Activated effector memory CD4-positive, alpha-beta T cell treated with Interleukin-2 at 50 U/mL for 16 hours (primary cell): ENCODE measurements at places on chromosomes 5 and 9.
A peak's percentile ranks its signal among the peaks of the same experiment; 100 is the strongest.

- no peak for DNase-seq
Measured at GRCh38 chr9:80485420-80486250, 913.9 kb downstream of the TLE4 start.

DNA sequence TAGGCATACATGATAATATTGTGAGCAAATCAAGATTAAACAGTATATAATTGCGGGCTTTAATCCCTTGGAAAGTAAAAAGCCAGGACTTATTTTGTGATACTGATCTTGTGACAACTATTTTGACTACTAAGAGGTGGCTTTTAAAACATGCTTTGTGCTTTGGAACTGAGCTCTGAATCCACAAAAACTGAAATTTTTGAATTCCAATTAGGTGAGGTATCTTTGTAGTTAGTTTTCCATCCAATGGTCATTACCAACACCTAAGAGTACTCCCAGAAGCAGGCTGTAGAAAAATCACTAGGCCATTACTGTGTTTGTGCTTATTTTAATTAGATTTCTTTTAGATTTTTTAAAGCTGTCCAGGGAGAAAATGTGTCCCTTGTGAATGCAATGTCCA is 559.5 kb upstream of the WWC1 start:
- no peak for DNase-seq

DNA sequence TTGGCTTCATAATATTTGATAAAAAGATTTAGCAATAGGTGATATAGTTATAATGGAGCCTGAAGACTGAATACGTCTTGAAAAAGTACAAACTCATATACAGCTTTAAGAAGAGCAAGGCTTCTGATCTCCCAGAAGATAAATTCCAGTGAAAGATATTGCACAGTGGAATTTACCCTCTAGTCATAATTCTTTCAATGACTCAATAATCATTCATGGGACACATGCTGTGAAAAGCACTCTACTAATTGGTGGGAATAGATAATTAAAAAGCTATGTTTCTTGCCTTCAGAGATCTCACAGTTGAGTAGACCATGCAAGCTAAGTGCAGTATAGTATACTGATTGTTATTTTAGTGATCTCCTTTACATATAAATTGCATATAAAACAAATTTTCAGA is 538.6 kb upstream of the CYLC2 start:
- no peak for DNase-seq

DNA sequence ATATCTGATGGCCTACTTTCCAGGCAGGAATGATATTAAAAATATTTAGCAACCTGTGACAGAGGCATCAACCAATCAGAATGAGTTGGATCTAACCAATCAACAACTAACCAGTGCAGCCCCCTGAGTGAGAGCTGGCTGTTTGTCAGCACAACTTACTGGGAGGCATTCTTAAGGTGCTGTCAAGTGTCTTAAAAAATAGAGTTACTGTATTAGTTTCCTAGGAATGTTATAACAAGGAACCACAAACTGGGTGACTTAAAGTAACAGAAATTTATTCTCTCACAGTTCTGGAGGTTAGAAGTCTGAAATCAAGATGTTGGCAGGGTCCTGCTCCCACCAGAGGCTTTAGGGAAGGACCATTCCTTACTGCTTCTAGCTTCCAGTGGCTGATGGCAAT is 85.2 kb downstream of the ATG10 start:
- DNase-seq = no peak

DNA sequence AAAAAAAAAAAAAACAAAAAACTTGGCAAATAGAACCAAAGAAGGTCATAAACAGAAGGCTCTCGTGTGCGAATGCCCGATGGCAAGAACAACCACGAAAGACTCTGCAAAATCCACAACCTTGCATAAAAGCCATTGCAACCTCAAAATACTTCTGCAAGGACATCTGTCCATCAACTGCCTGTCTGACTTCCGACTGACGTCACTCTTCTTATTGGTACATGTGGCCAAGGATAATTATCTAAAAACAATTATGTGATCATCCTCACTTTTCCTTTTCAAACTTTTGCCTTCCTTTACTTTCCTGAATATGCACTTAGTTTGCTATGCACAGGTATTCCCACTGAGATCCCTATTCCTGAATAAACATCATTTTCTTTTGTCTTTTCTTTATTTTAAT is 29.2 kb upstream of the DNAH5 start:
- no peak for DNase-seq

DNA sequence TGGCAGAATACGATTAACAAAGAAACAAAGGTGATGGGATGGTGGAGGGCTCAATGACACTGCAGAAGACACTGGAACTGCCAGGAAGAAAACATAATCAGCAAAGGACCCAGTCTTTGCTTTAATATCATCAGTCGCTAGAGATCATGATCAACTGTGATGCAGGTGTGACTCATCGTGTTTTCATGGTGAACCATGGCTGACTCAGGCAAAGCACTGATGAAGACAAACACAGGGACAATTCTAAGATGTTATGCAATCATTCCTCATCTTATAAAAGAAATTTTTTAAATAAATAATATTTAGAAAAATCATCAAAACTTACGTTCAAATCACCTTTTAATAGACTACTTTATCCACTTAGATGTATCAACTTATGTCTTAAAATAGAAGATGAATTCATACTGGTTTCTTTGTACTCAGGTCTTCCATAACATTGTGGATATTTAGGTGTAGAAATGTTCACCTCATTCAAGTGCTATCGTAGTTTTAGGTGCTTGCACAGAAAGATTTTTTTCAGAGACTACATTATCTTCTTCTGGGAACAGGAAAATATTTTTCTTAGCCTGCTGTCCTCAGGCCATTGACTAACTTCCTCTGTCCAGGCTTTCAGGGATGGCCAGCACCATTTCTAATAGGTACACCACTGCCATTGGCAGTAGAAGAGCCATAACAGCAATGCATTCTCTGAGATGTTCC is 673.4 kb upstream of the MEF2C start:
- DNase-seq = no peak

- DNase-seq = no peak
Measured at GRCh38 chr5:52776116-52776515, 11.6 kb upstream of the ITGA1 start.

DNA sequence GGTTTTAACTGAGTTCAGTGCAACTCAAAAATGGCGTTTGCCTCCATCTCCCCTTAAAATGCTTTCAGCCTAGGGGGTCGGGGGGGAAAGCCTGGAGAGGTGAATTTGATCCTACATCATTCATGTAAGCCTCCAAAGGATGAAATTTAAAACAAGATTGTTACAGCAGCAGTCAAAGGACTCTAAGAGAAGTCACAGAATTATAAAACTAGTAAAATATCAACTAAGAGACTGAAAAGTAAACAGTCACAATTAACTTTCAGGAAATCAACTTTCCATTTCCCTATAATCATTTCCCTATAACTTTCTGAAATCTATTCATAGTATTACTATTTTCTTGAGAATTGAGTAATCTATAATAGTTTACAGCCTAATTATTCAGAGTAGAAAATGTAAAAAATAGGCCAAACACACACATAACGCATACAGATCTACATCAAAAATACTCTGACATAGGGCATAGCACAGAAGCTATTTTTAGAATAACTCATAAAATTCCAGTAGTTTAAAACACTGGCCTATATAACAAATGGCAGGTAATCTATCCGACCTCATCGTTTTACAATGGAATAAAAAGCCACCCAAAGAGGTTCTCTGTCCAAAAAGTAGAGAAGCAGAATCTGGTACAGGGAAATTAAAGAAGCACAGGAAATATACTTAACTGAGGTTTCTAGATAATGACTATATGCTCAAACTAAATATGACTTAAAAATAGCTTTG is 37.6 kb downstream of the FBXL17 start:
- DNase-seq = no peak

- DNase-seq = no peak
Measured at GRCh38 chr5:56515011-56515410, 281.9 kb upstream of the ANKRD55 start.

- DNase-seq = no peak
Measured at GRCh38 chr5:178221282-178221681, 11.3 kb downstream of the PHYKPL start.

DNA sequence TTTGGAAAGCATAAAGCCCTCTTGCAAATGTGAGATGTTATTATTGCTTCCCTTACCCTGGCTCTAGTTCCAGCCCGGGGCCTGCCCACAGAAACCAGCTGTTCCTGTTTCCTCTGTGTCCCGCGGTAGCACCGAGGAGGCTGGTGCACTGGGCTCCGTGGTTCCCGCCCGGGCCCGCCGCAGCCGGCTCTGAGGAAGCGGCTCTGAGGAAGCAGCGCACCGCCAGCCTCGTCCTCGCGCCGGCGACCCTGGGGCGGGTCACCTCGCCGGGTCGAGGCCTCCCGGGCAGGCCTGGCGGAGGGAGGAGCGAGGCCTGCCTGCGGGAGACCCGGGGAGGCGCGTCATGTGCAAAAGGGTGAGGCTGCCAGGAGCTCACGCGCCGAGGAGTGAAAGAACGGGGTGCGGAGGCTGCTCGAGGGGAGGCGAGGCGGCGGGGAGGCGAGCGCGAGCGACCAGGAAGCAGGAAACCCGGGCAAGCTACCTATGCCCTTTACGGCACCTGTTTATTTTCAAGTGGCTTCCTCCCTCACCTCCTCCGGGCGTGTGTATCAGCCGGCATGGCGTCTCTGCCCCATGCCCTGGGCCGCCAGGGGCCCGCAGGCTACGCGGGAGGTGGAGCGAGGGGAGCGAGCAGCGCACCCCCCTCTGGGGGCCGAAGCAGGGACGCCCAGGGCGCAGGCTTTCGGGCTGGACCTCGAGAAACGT is 61.3 kb upstream of the MEGF10 start:
- DNase-seq = peak; percentile 44

DNA sequence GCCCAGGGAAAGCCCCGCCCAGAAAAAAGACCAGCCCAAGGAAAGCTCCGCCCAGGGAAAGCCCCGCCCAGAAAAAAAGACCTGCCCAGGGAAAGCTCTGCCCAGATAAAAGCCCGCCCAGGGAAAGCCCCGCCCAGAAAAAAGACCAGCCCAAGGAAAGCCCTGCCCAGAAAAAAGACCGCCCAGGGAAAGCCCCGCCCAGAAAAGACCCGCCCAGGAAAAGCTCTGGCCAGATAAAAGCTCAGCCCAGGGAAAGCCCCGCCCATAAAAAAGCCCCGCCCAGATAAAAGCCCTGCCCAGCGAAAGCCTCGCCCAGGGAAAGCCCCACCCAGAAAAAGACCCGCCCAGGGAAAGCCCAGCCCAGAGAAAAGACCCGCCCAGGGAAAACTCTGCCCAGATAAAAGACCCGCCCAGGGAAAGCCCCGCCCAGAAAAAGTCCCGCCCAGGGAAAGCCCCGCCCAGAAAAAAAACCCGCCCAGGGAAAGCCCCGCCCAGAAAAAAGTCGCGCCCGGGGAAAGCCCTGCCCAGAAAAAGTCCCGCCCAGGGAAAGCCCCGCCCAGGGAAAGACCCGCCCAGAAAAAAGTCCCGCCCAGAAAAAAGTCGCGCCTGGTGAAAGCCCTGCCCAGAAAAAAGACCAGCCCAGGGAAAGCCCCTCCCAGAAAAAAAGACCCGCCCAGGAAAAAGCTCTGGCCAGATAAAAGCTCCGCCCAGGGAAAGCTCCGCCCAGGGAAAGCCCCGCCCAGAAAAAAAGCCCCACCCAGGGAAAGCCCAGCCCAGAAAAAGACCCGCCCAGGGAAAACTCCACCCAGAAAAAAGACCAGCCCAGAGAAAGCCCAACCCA is 11.9 kb downstream of the GRIN1 start:
- no peak for DNase-seq

DNA sequence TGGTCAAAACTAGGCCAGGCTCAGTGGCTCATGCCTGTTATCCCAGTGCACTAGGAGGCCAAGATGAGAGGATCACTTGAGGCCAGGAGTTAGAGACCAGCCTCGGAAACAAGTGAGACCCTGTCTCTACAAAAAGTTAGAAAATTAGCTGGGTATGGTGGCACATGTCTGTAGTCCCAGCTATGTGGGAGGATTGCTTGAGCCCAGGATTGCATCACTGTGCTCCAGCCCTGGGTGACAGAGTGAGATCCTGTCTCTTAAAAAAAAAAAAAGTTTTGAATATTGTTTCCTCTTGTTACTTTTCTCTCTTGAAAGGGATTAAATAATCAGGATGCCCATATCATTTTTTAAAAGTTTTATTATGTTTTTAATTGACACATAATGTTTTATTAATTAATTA is 7.6 kb downstream of the ARHGEF37 start:
- DNase-seq = no peak

GRCh38 chr9:591292-591691 is 250.2 kb upstream of the DMRT1 start:
- no peak for DNase-seq

DNA sequence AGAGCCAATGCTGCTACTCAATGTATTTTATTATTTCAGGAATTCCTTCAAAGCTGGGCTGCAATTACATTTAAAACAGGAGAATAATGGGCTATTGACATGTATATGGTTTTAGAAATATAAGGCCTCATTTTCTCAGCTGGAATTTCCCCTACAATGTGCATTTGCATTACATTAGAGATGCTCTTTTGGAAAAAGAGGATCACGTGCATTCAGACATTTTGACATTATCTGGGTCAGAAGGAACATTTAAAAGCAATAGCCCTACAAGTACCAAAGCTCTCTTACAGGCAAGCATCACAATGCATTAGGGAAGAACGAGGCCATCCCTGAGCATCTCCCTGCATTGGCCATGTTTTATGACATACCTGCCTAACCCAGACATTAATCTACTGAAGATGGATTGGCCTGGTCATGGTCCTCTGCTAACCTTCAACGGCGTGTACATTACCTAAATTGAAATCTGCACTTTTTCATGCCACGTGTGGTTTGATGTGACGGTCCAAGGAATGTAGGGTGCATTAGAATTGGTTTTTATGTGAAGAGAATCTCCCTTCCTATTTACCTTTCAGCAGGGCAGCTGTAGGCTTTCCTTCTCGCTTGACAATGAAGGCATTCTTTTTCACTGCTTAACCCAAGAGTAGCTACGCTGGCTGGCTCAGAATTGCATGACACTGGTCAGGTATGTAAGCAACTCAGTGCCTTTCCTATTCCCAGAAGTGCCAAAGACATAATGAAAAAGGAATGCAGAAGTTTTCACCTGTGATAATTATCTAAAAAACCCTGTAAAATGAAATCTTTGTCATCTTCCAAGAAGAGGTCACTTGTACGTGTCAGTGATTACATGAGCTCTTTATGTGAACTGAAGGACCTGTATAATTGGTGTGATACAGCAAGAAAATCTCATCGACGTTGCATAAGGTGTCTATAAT is 212.3 kb upstream of the MPDZ start:
- DNase-seq = no peak

DNA sequence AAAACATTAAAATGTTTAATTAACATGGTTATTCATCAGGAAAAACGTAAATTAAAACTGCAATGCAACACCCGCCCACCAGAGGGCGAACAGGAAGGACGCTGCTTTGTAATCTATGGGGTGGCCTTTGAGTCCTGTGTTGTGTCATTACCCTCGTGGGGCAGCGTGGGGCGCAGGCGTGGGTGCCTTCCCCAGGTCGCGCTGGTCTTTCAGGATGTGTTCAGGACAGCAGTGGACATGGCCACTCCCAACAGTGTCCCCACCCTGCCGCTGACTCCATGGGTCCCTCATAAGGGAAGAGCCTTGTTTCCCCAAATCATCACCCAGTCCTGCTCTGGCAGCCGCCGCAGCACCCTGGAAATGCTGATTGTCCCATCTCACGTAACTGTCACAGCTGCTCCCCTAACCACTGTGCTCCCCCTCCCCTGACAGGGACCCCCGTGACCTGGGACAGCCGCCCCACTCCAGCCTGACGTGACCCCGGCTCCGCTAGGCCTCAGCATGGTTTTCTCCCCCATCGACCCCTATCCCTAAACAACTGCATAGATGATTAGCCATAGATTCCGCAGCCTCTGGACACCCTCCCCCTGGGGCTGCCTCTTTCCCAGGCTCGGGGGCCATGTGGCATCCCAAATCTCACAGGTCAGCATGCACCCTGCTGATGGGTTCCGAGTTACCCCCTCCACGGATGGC is 36.4 kb downstream of the GLT6D1 start:
- DNase-seq = peak; percentile 21
